ENCODE measurements at places on chromosomes 1 and 21. TPM values are rescaled to one million over a fixed set of nuclear protein-coding genes. Genes with fewer than 3 reads are reported as not detected.

The RAB7B gene
- 1.3 TPM for total RNA-seq

The OPTC gene
- total RNA-seq = not detected

The SLC25A33 gene
- 7.1 TPM for total RNA-seq

The LRRC38 gene
- not detected for total RNA-seq

The TTC34 gene
- 0.18 TPM for total RNA-seq

The TRIM58 gene
- 0.05 TPM for total RNA-seq

The IRF6 gene
- 0.59 TPM for total RNA-seq

The CROCC gene
- total RNA-seq = 20.5 TPM

The FCMR gene
- not detected for total RNA-seq

The LCE1A gene
- not detected for total RNA-seq

The IL12RB2 gene
- not detected for total RNA-seq

The CYYR1 gene
- 0.30 TPM for total RNA-seq

The KISS1 gene
- not detected for total RNA-seq

The NKAIN1 gene
- total RNA-seq = not detected

The ERRFI1 gene
- total RNA-seq = 11.9 TPM

The KIAA0040 gene
- total RNA-seq = not detected

The TAL1 gene
- total RNA-seq = under 0.01 TPM

The YIPF1 gene
- total RNA-seq = 21.4 TPM

Measured in smooth muscle cell of the umbilical artery (primary cell).